ENCODE measurements at places on chromosomes 7 and 10. TPM values are rescaled to one million over a fixed set of nuclear protein-coding genes. Genes with fewer than 3 reads are reported as not detected.

KLHDC10 gene
- 18.0 TPM for total RNA-seq

TMEM178B gene
- 3.1 TPM for total RNA-seq

AZGP1 gene
- not detected for total RNA-seq

SLC16A9 gene
- total RNA-seq = 1.5 TPM

UROS gene
- 86.3 TPM for total RNA-seq

FKBP14 gene
- total RNA-seq = 22.1 TPM

NUTM2B gene
- total RNA-seq = 0.99 TPM

GJD4 gene
- total RNA-seq = not detected

GPR85 gene
- total RNA-seq = 0.24 TPM

AKR1C4 gene
- total RNA-seq = not detected

HMX2 gene
- not detected for total RNA-seq

RAB19 gene
- total RNA-seq = not detected

CYP2C19 gene
- not detected for total RNA-seq

WNT8B gene
- total RNA-seq = not detected

FLNC gene
- total RNA-seq = 170 TPM

PLAC9 gene
- not detected for total RNA-seq

OR2A42 gene
- not detected for total RNA-seq

SH3PXD2A gene
- 24.9 TPM for total RNA-seq

NACAD gene
- 7.9 TPM for total RNA-seq

ASZ1 gene
- not detected for total RNA-seq

TACR2 gene
- total RNA-seq = 0.58 TPM

TMEM229A gene
- not detected for total RNA-seq
